ENCODE measurements at places on chromosomes 12 and 14. TPM values are rescaled to one million over a fixed set of nuclear protein-coding genes. Genes with fewer than 3 reads are reported as not detected.

Gene ADAM21
- not detected for total RNA-seq

Gene TIGAR
- total RNA-seq, result 7.3 TPM

Gene TMEM132C
- not detected for total RNA-seq

Gene PLEKHG7
- not detected for total RNA-seq

Gene GLIPR1L1
- total RNA-seq, result not detected

Gene LTBR
- total RNA-seq, result 121 TPM

Gene MYH6
- not detected for total RNA-seq

Gene P2RX2
- total RNA-seq, result not detected

Gene CLEC1B
- not detected for total RNA-seq

Gene KRT77
- not detected for total RNA-seq

Gene KRT79
- not detected for total RNA-seq

Gene DEPDC4
- total RNA-seq, result 0.49 TPM

Gene VSIG10
- total RNA-seq, result 31.8 TPM

Gene DHRS2
- not detected for total RNA-seq

Gene EP400
- 14.1 TPM for total RNA-seq

Data from hair follicle dermal papilla cell (primary cell).